ENCODE measurements at places on chromosomes 1 and 21.

- DNase-seq, result peak; percentile 91
These were observed 239.8 kb downstream of the LMX1A start for GRCh38 chr1:165116732-165117131.

DNA sequence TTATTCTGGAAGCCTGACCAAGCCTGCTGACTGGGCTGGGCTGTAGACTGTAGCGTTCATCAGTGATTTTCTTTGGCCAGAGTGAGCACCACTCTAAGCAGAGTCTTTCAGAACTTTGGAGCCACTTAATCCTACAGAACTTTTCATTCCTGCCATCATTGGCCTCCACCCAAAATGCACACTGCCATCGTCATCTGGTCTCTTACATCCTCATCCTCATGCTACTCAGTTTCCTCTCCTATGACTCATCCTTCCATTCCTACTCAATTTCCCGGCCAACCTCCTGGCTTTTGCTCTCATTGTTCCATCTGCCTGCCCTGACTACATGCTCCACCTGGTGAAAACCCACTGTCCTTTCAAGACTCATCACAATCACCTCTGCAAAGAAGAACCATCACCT is 233.8 kb upstream of the USP25 start:
- DNase-seq, result peak; percentile 85

GRCh38 chr21:15659753-15660422 is 69.9 kb upstream of the USP25 start:
- DNase-seq, result peak; percentile 14

GRCh38 chr1:221742555-221743415 is 896 bp upstream of the DUSP10 start:
- peak; percentile 77 for DNase-seq

DNA sequence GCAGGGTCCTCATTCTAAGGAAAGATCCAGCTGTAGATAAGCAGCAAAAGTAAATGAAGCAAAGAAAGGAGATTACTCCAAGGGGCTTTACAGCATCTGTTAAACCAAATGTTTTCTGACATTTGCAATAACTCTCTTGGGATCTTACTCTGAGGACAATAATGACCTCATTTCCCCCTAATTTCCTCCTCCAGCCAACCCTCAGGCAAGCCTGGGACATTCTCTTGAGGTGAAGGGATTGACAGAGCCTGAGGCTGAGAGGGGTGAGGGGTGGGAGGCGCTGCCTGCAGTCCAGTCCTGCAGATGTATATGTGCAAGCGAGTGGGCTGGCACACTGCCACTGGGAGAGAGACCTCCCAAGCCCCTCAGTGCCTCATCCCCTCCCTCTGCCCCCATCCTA is 40.5 kb upstream of the NEK2 start:
- no peak for DNase-seq

DNA sequence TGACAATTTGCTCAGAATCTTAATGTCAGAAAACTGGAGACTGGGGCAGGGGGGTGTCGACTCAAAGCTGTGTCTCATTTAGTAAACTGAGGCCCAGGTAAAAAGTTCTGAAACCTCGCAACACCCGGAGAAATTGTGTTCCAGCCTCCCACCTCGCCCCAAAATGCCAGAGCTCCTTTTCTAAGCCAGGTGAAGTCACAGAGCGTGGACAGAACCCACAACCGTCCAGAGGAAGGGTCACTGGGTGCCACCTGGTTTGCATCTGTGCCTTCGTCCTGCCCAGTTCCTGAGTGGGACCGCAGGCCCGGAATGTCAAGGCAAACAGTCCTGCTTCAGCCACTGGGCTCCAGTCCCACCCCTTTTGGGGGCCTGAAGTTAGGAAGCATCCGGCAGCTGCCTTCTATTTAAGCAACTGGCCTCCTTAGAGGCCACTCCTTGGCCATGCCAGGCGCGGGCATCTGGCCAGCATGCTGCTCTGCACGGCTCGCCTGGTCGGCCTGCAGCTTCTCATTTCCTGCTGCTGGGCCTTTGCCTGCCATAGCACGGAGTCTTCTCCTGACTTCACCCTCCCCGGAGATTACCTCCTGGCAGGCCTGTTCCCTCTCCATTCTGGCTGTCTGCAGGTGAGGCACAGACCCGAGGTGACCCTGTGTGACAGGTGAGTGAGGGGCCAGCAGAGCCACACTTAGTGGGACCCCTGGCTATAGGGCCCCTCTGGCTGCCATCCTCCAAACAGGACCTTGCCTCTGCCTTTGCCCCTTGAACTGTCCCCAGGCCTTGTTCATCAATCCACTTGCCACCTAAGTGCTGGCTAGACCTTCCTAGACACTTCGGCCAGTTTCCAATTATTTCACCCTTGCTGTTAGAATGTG is at the start of gene TAS1R1:
Gene TAS1R1, plus strand, starts transcription at position 401 of the 872 bp plus-strand sequence. Its CDS starts 67 bp downstream, at position 468.
- DNase-seq, result no peak

DNA sequence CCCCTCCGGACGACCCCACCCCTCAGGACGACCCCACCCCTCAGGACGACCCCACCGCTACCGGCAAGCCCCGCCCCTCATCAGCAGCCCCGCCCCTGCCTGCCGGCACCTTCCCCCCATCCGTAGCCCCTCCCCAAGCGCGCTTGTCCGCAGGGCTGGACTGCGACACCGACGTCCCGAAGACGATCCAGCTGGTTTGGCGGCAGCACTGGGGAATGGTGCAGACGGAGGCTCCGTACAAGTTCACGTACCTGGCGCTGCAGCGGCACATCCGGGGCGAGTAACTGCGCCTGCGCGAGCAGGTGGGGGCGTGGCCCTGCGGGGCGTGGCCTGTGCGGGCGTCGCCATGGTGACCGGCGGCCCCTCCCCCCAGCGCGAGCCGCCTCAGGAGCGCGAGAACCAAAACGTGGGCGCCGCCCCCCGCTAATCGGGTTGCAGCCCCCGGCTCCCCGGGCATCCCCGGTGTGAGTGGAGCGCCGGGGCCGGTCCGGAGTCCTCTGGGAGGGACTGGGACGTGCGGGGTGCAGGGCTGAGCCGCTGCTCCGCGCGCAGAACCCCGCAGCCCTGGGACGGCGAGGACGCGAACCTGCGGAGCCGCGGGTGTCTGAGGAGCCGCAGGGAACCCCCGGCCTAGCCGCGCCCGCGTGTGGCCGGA is 4.9 kb downstream of the RNF223 start:
- peak; percentile 10 for DNase-seq

DNA sequence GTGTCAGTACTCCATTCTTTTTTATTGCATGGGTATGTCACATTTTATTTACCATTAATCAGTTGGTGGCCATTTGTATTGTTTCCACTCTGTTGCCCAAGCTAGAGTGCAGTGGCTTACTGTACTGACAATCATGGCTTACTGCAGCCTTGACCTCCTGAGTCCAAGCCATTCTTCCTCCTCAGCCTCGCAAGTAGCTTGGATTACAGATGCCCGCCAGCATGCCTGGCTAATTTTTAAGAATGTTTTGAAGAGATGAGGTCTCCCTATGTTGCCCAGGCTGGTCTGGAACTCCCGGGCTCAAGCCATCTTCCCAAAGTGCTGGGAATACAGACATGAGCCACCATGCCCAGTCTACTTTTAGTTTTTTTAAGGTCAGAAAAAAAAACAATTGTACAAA is 813 bp upstream of the SFT2D2 start:
- DNase-seq, result no peak

GRCh38 chr1:22038036-22038435 is 14.5 kb upstream of the CDC42 start:
- DNase-seq, result no peak

- no peak for DNase-seq
These were observed 16.7 kb downstream of the INAVA start for GRCh38 chr1:200911361-200911760.

GRCh38 chr1:35500439-35500838 is 56.8 kb downstream of the KIAA0319L start:
- no peak for DNase-seq

DNA sequence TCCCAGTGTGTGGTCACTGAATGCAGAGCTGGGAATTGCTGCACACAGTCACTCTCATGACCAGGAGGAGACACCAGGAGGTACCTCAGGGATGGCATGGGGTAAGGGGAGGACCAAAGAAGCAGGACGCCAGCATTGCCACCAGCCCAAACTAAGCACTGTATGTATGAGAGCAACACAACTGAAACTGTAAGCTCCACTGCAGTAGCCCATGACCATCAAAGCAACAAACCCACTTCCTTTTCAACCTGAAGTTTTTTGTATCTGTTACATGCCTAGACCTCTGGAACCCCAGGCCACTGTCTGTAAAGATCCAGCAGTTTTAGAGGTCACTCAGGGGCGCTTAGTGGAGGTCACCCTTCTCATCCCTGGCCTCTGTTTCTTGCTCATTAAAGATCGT is 164.3 kb downstream of the SETD4 start:
- DNase-seq, result no peak

GRCh38 chr1:153790966-153791647 is 15.9 kb downstream of the SLC27A3 start:
- DNase-seq, result peak; percentile 88

- no peak for DNase-seq
These were observed 55.4 kb upstream of the IFFO2 start for GRCh38 chr1:19011845-19012231.

- DNase-seq, result no peak
These were observed 11.1 kb downstream of the STX6 start for GRCh38 chr1:181011301-181012202.

DNA sequence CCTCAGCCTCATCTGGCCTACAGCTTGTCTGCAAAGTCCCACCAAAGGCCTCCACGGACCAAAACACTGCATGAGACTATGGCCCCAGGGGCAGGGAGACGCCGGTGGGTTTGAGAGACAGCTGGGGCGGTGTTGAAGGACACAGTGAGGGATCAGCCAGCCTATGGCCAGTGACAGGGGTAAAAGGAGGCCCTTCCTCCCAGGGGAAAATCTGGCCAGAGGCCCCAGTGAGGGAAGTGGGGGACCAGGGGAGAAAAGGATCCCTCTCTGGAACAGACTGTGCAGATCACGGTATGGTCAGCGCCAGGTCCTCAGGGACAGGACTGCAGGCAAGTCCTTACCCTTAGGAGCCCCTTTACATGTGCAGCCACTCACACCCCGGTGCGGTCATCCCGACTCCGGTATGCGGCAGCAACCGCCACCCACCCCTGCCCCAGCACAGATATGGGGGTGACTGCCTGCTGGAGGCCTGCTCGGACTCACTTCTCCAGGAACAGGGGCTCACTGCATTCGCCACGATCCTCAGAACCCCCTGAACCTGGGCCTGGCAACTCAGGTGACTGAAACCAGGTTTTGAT is 1.3 kb downstream of the CERS2 start:
- DNase-seq, result peak; percentile 11

- no peak for DNase-seq
These were observed 11.5 kb downstream of the LAMC1 start for GRCh38 chr1:183034682-183035081.

DNA sequence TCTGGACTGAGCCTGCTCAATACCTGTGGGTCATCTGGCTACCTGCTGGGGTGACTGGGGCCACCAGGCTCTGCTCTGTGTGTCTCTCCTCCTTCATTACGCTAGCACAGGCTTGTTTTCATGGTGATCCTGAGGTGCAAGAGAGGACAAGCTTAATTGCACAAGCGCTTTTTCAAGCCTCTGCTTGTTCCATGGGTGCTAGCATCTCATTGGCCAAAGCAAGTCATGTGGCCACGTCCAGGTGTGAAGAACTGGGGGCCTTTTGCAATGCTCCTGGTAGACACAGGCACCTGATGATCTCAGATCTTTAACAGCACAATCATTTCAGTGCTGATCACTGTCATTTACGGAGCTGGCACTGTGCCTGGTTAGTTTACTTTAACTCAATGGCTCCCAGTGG is 114.6 kb downstream of the KAZN start:
- no peak for DNase-seq

DNA sequence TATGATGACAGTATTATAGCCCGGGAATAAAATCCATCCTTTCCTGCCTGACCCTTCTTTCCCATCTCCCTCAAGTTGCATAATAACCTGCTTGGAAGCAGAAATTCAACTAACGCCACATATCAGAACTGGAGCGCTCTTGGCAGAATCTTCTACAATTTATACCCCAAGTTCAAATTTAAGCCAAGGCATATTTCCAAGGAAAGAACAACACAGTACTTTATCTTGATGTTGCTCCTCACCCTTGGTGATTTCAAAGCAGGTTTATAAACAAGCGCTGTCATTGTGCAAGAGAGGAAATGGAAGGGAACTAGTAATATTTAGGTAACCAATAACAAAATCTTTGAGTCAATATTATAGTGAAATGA is 38.0 kb upstream of the PTGFRN start:
- peak; percentile 33 for DNase-seq

DNA sequence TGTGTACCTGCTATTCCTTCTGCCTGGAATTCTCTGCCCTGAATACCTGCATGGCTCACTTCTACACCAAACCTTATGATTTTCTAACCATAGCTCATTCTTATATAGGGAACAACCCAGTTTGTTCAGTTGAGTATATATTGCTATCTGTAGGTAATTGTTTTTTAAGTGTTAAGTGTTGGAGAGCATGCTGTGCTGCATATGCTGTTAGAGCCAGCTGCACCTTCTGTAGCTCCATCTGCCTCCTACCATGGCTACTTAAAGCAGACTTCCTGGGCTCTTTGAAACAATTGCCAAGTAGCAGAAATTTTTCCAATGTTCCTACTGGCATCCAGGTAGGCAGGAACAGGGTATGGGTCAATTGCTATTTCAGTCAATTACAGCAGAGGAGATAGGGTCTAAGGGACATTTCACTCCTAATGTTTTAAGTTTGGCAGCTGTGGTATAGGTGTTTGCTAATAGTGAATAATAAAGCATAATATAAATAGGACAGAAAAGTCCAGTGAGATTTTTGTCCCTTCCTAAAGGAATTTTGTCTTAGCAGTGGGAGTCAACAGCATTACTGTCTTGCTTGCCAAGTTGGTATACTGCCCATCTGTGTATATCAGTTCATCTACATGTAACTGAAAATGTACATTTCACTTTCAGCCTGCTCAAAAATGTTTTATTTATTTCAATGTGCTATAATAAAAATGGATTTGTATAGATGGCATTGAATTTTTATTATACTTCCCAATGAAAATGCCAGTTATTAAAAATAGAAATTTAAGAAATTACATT is 34.0 kb upstream of the C1orf115 start:
- DNase-seq, result no peak

- no peak for DNase-seq
These were observed 752.3 kb upstream of the ADAMTS5 start for GRCh38 chr21:27719226-27719625.

GRCh38 chr21:20459838-20460237 is 538.4 kb upstream of the NCAM2 start:
- peak; percentile 8 for DNase-seq

Measured in fibroblast of mammary gland (primary cell).